Chondrocyte (in vitro differentiated cells): ENCODE measurements at places on chromosomes 6 and 20. TPM values are rescaled to one million over a fixed set of nuclear protein-coding genes. Genes with fewer than 3 reads are reported as not detected.
A peak's percentile ranks its signal among the peaks of the same experiment; 100 is the strongest.

- H3K36me3 ChIP-seq = no peaks in the 10 kb centered on the region
- no peak for DNase-seq
- H3K27ac ChIP-seq = no peak overlapping the region
- H3K4me1 ChIP-seq = peaks cover 9% of the 10 kb centered on the region
Observed at GRCh38 chr20:51312480-51312783, 230.1 kb downstream of the NFATC2 start.

GRCh38 chr6:127514179-127514772 lies 4.9 kb downstream of the MTCL3 start:
- H3K4me3 ChIP-seq = peak overlapping the region; percentile 75
- H3K4me1 ChIP-seq = peaks cover 25% of the 10 kb centered on the region
- H3K27ac ChIP-seq = no peak overlapping the region
- no peak for DNase-seq
- peaks cover 6% of the 10 kb centered on the region for H3K36me3 ChIP-seq

DNA sequence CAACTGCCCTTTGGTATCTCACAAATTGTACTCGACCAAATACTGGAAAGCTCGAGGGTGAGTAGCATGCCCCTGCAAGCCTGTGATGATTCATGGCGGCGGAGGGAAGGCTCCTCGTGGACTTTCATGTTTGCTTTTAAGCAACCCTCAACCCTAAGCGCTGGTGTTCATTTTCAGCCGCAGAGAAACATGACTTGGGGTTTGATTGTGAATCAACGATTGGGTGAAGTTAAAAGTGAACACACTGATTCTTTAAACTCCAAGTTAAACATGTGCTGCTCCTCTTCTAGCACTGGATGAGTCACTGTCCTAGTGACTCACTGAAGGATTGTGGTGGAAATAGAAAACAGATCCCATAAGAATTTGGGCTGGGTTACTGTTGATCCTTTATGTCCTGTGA lies 8.3 kb downstream of the CD109 start:
- no peaks in the 10 kb centered on the region for H3K4me1 ChIP-seq
- H3K36me3 ChIP-seq = peaks cover 4% of the 10 kb centered on the region
- no peaks in the 10 kb centered on the region for H3K27me3 ChIP-seq
- DNase-seq = no peak
- H3K27ac ChIP-seq = no peak overlapping the region

DNA sequence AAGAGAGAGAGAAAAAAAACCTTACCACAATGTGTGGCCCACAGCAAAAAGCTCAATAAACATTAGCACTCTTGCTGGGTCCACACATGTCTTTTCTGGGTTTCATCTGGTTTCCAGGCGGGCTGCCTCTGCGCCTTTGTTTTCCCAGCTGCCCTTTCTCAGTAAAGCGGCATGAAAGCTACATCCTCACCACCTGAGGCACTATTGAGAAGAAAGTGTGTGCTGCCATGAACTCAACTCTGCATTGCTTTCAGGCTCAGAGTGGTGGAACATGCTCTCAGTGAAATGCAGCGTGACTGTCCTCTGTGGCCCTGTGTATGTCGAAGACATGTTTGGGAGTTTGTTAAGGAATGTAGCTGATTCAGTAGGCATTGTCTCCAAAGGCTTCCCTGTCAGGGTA lies 102.3 kb downstream of the LYRM2 start:
- DNase-seq = no peak
- H3K36me3 ChIP-seq = peaks cover 3% of the 10 kb centered on the region
- H3K27me3 ChIP-seq = no peaks in the 10 kb centered on the region
- no peak overlapping the region for H3K27ac ChIP-seq
- no peak overlapping the region for H3K4me3 ChIP-seq

DNA sequence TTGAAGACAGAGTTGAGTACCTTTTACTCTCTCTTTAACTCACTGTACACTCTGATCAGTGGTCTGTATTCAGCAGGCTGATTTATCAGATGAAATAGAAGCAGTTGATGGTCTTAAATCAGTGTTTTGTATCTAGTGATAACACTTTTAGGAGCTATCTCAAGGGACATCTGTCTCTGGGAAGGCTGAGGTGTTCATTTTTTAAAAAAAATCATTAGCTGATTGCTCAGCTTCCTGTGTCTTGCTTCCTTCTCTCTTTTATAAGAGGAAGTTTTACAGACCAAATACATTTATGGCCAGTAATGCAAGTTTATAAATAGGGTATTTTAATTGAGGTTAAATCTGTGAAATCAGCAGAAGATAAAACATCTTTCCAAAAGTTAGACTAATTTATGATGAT lies 12.0 kb upstream of the CCDC170 start:
- H3K27me3 ChIP-seq = no peaks in the 10 kb centered on the region
- peaks cover 10% of the 10 kb centered on the region for H3K4me1 ChIP-seq
- H3K4me3 ChIP-seq = no peak overlapping the region
- no peak for DNase-seq
- H3K27ac ChIP-seq = no peak overlapping the region
- no peaks in the 10 kb centered on the region for H3K36me3 ChIP-seq

DNA sequence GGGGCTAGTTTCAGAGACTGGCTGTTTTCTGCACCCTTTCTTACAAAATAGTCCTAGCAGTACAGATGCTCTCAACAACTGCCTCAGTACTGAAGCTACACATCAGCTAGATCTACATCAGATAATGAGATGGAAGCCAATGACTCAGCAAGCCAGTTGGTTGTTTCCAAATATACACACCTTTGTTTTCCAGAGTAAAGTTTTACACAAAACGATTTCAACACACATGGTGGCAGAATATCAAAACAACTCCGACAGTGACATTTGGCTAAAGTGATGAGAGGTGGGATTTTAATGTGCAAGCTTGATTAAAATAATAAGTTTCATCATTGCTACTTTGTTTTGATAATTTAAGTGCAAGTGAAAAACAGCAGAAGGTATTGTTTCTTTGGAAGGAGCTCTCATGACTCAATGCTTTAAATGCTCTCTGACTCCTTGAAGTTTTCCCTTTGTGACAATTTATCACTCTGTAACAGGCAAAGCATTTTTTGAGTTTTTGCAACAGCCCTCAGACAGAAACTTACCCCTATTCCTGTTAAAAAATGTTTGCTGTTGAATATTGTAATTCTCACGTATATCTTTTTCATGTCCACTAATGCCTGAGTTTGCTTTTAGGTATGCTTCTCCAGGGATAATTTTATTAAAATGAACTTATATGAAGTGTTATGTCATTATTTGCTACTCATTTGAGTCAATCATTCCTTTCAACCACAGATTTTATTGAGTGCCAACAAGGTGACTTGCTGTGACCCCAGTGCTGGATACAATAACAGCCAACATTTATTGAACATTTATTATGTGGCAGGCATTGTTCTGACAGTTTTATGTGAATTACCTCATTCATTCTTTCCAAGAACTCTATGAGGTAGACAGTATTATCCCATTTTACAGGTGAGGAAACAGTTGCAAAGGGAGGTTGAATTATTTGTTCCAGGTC lies 882.0 kb downstream of the TFAP2A start:
- no peaks in the 10 kb centered on the region for H3K4me1 ChIP-seq
- H3K4me3 ChIP-seq = no peak overlapping the region
- H3K36me3 ChIP-seq = no peaks in the 10 kb centered on the region
- H3K27me3 ChIP-seq = no peaks in the 10 kb centered on the region
- DNase-seq = no peak
- H3K27ac ChIP-seq = no peak overlapping the region

DNA sequence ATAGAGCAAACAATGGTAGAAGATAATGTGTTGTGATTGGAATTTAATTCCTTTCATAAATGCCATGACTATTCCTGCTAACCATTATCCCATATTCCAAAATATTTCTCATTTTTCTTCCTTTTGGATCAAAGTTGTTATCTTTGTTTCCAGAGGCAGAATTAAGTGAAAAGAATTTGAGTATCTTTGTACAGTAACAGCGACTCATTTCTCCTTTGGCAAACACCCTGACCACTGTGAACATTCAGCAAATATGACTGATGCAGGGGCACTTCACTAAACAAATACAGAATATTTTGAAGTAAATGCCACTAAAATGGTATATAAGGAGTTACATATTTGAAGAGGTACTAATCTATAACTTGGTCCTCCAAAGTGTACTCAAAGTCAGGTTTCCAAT lies 105.0 kb upstream of the LAMP5 start:
- peaks cover 5% of the 10 kb centered on the region for H3K36me3 ChIP-seq
- H3K27ac ChIP-seq = peak overlapping the region; percentile 77
- no peak overlapping the region for H3K4me3 ChIP-seq
- H3K4me1 ChIP-seq = peaks cover 26% of the 10 kb centered on the region
- no peak for DNase-seq

DNA sequence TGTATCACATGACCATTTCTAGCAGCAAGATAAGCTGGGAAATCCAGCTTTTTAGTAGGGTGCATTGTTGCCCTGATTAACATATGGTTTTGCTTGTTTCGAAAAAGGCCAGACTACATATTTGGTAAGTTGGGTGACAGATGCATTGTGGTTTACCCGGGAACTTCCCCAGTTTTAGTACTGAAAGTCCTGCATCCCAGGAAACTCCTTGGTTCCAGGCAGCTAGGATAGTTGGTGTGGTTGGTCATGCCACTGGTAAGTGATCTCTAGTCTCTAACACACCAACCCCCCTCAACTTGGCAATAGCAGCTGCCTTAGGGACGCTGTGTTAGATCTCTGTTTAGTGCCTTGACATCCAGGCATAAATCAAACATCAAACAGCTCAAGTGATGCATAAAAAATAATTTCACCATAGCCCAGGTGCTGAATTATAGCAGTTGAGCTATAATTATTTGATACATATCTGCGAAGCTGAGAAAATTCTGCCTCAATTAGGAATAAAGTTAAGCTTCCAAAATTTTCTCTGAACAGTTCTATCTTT lies 216.5 kb downstream of the TFAP2C start:
- no peaks in the 10 kb centered on the region for H3K4me1 ChIP-seq
- H3K27me3 ChIP-seq = no peaks in the 10 kb centered on the region
- H3K36me3 ChIP-seq = no peaks in the 10 kb centered on the region
- H3K27ac ChIP-seq = no peak overlapping the region

DNA sequence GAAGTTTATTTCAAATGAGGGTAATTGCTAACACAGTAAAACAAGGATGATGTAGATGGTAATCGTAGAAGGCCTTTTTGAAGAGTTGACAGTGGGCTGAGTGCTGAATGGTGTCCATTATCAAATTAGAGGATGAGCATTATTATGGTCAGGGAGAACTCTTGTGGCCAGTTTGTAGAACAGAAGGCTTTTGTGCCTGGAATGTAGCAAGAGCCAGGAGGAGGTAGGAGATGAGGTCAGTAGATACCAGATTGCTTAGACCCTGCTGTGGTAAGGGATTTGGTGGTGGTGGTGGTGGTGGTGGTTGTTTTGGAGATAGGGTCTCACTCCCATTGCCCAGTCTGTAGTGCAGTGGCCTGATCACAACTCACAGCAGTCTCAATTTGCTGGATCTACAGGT lies 6.2 kb downstream of the CSE1L start:
- no peak for DNase-seq
- no peak overlapping the region for H3K4me3 ChIP-seq
- H3K36me3 ChIP-seq = no peaks in the 10 kb centered on the region

DNA sequence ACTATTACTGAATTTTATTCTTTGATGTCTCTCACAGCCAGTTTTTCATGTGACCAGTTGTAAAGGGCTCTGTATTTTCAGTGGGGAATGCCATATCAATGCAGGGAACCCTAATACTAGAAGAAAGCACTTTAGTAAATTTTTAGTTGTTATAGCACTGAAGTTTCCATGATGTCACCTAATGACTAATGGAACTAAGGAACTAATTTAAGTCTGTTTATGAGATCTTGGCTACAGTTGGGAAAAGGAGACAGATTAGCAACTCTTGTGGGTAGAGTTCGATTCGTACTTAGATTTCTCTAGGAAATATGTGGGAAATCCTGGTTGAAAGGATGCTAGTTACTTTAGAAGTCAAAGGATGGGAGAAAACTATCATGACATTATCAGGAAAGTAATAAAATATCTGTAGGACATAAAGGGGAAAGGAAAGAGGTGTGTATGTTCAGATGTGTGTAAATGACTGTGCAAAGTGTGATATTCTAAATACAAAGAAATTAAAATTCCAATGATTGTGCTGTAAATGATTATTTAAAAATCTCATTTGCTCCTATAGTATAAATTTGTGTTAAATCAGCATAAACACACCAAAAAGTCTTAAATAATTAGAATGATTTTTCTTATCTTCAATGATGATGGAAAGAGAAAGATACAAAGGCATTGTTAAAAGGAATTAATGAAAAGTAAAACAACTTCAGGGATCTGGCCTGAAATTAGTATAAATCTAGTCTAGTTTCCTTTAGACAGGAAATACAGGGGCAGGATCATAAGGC lies 103.4 kb downstream of the LRRC1 start:
- H3K27ac ChIP-seq = no peak overlapping the region
- DNase-seq = no peak
- no peaks in the 10 kb centered on the region for H3K27me3 ChIP-seq
- H3K36me3 ChIP-seq = peaks cover 17% of the 10 kb centered on the region
- H3K4me3 ChIP-seq = no peak overlapping the region

- H3K4me1 ChIP-seq = peaks cover 14% of the 10 kb centered on the region
- H3K27ac ChIP-seq = no peak overlapping the region
- H3K36me3 ChIP-seq = peaks cover 12% of the 10 kb centered on the region
- no peak overlapping the region for H3K4me3 ChIP-seq
- DNase-seq = no peak
- H3K27me3 ChIP-seq = no peaks in the 10 kb centered on the region
Observed at GRCh38 chr6:83051377-83052172, 14.1 kb downstream of the UBE3D start.

- H3K27me3 ChIP-seq = peaks cover 67% of the 10 kb centered on the region
- no peak overlapping the region for H3K4me3 ChIP-seq
- DNase-seq = no peak
- no peaks in the 10 kb centered on the region for H3K4me1 ChIP-seq
- no peak overlapping the region for H3K27ac ChIP-seq
Observed at GRCh38 chr6:169885131-169885530, 133.7 kb downstream of the ERMARD start.

GRCh38 chr20:37238426-37238825 lies 23.2 kb downstream of the GHRH start:
- H3K36me3 ChIP-seq = peaks cover 44% of the 10 kb centered on the region
- H3K27me3 ChIP-seq = no peaks in the 10 kb centered on the region
- no peak overlapping the region for H3K27ac ChIP-seq
- no peak for DNase-seq
- peaks cover 12% of the 10 kb centered on the region for H3K4me1 ChIP-seq

DNA sequence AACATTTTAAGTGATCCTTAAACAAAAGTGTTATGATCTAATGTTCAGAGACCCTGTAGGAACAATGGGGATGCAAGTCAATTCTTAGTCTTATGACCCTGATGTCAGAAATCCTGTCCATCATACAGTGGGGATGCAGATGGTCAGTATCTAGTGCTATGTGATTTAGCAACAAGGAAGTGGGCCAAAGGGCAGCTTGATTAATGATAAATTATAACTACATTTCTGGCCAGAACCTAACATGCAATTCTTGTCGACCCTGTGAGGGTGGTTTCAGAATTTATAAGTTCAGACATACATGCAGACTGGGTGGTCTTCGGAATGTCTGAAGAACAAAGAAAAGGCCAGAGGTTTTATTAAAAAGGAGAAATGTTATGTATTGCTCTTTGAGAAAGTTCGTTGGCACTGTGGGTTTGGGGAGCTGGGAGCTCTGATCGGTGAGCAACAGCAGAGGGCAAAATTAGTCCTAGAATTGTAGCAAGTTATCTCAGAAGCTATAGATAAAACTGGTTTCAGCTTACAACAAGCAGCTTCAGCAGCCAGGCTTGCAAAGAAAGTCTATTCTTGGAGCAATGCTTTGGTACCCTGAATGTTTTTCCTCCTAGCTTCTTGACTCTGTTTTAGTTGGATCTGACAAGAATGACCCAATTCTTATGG lies 50.8 kb downstream of the RPF2 start:
- no peak for DNase-seq
- no peaks in the 10 kb centered on the region for H3K27me3 ChIP-seq
- peak overlapping the region; percentile 2 for H3K27ac ChIP-seq
- H3K4me3 ChIP-seq = no peak overlapping the region

The TNFAIP3 gene
- total RNA-seq = 6.4 to 11.0 TPM (median 7.2 TPM) in 3 replicates

The C6orf163 gene
- 1.2 to 3.3 TPM (median 1.7 TPM) in 3 replicates for total RNA-seq

The HLA-DQA1 gene
- total RNA-seq = not detected in 3 replicates

The MOG gene
- 0.82 TPM in 1 of 3 replicates, not detected in the others for total RNA-seq

The PSORS1C1 gene
- total RNA-seq = 4.2 to 6.0 TPM (median 5.5 TPM) in 3 replicates
